ENCODE measurements at places on chromosomes 11 and 22. TPM values are rescaled to one million over a fixed set of nuclear protein-coding genes. Genes with fewer than 3 reads are reported as not detected.

DNA sequence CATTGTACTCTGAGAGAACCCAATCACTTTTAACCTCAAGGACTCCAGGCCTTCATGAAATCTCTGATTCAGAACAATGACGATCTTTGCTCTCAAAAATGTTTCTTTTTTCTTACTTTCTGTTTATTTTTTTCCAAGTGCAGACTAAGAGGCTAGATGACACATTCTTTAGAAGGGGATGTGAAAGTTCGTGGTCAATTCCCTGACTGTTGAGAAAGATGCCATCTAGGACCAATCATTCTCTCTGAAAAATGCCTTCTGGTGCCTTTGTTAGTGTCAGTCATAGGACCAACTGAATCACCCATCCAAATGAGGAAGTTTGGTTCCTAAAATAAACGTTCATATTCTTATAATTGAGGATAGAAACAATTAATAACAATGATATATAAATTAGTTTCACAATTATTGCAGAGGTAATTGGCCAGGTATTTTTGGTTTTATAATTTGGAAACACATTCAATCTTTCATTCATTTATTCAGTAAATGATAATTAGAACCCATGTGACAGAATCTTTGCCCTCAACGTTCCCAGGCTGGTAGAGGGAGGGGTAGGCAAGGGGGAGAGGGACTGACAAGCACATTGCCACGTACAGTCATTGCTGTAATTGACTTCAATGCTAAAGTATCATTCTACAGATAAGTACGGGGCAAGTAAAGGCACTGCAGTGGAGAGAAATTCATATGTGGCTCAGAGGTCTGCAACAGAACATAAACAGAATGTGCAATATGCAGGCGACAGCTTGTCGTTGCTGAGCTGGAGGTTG, 333.4 kb upstream of the MPPED2 start:
- no peak for DNase-seq

DNA sequence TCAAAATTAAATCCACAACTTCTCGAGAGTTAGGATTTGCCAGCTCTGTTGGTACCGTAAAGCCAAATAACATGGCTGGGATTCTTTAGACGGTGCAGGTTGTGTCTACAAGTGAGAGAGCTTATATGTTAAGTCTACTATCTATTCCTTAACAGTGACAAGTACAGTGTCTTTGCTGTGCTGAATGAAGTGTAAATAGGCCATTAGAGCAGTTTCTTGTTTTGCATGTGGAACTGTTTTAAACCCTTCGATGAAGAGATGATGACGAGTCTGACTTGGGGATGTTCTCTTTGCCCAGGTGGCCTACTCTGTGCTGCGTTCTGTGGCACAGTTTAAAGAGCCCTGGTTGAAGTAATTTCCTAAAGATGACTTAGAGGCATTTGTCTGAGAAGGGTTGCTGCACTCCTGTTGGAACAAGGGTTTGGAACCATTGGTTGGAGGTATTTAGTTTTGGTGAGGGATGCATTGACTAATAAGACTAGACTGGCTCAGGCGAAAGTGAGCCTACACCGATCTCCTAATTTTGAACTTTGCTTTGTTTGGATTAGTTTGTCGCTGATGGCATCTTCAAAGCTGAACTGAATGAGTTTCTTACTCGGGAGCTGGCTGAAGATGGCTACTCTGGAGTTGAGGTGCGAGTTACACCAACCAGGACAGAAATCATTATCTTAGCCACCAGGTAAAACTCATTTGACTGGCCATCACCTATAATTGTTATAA, 988 bp downstream of the RPS3 start:
- no peak for DNase-seq

DNA sequence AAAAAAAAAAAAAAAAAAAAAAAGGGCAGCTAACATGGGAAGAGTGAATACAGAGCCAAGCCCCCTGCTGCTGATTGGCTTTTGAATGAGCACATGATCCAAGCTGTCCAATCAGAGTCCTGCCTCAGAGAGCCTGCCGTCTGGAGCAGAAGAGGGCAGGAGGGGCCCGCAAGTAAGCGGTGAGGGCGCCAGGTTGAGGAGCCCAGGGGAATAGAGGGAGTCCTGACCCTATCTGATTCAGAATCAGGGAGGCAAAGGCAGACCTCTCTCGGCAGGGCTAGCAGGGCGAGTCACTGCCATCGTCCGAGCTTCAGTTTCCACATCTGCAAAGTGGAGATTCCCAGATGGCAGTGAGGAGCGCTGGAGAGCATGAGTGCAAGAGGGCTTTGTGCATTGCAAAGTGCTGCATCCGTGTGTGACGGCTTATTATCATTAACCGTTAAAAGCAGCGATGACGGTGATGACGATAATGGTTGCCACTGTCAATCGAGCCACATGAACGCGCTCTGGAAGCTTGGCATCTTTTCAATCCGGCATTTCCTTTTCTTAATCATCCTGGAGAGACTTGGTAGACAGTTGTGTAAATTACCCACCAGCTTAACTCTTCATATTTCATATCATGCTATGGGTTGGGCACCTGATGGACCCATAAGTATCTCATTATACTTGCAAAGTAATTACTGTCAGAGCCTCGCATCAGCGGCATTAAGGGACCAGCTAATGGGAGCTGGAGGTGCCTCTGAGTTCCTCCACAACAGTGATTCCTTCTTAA, 68.6 kb upstream of the ATXN10 start:
- DNase-seq, result no peak

DNA sequence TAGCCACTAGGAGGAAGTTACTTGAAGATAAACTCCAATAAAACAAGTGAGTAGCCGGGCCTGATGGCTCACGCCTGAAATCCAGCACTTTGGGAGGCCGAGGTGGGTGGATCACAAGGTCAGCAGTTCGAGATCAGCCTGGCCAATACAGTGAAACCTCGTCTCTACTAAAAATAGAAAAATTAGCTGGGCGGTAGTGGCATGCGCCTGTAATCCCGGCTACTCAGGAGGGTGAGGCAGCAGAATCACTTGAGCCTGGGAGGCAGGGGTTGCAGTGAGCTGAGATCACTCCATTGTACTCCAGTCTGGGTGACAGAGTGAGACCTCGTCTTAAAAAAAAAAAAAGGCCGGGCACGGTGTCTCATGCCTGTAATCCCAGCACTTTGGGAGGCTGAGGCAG, 34.0 kb upstream of the CLPB start:
- no peak for DNase-seq

Gene OR8G1
- 0.13 TPM for total RNA-seq

Gene C11orf58
- 125 TPM for total RNA-seq

Gene OR9Q1
- total RNA-seq, result not detected

Measured in endothelial cell (in vitro differentiated cells).